ENCODE measurements at places on chromosomes 7 and 10.

DNA sequence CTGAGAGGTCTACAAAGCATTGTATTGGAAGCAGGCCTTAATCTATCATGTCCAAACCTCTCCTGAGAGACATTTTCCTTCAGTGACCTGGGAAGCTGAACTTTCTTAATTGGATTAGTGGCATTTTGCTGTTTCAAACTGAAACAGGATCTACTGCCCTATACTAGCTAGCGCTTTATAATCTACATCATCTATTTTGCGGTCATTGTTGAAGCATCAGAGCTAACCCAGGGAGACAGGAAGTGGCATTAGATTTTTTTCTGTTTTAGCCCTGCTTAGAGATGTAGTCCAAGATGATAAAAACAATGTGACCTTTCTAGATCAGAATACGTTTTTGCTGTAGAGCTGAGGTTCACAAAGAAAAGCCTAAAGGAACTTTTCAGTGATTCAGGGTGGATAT is 147.4 kb upstream of the AGR3 start:
- no peak for ATAC-seq

- no peak for ATAC-seq
Observed at GRCh38 chr10:90451283-90451682, 406.6 kb downstream of the HTR7 start.

GRCh38 chr10:75860009-75860408 is 428.6 kb downstream of the LRMDA start:
- no peak for ATAC-seq

GRCh38 chr10:29142516-29143314 is 146.2 kb upstream of the LYZL1 start:
- ATAC-seq: no peak

- no peak for ATAC-seq
Observed at GRCh38 chr7:19401461-19401860, 256.2 kb upstream of the FERD3L start.

DNA sequence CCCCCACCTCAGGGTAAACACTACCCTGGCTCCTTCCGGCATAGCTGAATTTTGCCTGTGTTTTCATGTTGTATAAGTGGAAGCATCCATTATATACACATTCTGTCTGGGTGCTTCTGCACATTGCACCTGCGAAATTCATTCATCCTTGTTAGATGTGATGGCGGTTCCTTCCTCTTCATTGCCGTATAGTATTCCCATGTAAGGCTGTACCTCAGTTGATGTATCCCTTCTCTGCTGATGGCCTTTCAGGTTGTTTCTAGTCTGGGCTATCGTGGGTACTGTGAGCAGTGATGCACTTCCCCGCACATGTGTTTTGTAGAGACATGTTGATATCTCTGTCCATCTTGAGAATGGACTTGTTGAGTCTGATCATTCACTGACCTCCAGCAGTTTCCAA is 28.9 kb downstream of the ELFN1 start:
- ATAC-seq: no peak

- no peak for ATAC-seq
Observed at GRCh38 chr10:62087329-62087728, 181.3 kb downstream of the RTKN2 start.

GRCh38 chr10:44929356-44930255 is 18.5 kb downstream of the TMEM72 start:
- ATAC-seq: no peak

DNA sequence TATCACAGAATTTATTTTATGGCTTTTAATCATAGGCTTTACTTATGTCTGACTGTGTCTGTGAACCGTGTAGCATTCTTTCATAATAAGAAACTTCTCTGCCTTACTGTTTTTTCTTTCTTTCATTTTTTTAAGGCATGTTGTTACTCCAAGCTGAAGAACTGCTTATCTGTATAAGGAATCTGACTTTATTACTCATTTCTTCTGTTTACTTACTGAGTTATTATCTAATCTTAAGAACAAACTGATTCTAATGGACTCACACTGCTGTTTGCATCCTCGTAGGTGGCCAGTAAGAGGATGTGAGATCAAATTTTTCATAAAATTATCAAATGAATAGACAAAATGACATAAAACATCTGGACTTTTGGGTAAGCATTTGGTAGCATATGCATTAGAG is 54.7 kb upstream of the DNAJC1 start:
- ATAC-seq: no peak

DNA sequence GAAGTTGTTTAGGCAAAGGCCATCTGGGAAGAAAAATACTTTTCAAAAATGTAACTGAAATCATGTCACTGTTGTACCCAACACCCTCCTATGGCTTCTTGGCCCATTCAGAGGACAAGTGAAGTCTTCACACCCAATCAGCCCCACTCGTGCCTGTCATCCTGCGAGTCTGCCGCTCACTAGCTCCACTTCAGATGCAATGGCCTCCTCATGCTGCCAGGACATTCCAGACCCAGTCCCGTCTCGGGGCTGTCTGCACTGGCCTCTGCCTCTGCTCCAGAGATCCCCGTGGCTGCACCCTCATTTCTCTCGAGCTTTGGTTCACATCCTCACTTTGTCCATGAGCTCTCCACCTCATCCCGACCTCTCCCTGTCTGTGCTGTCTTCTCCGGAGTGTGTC is 227.1 kb downstream of the KCNMA1 start:
- ATAC-seq: no peak

DNA sequence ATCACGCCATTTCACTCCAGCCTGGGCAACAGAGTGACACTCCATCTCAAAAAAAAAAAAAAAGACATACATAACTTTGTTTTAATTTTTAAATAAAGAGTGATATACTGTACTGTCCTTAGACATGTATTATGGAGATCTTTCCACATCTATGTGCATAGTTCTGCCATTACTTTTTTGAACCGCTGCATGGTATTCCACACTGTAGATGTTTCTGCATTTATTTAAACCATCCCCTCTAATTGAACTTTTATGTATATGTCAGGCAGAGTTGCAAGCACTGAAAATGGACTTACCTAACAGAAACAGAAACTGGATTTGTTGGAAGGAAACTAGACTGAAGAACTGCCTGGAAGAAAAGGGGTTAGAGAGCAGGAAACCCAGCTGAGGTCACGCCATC is 8.5 kb upstream of the ARHGAP19 start:
- no peak for ATAC-seq

GRCh38 chr7:18341756-18342155 is 153.8 kb upstream of the HDAC9 start:
- no peak for ATAC-seq

DNA sequence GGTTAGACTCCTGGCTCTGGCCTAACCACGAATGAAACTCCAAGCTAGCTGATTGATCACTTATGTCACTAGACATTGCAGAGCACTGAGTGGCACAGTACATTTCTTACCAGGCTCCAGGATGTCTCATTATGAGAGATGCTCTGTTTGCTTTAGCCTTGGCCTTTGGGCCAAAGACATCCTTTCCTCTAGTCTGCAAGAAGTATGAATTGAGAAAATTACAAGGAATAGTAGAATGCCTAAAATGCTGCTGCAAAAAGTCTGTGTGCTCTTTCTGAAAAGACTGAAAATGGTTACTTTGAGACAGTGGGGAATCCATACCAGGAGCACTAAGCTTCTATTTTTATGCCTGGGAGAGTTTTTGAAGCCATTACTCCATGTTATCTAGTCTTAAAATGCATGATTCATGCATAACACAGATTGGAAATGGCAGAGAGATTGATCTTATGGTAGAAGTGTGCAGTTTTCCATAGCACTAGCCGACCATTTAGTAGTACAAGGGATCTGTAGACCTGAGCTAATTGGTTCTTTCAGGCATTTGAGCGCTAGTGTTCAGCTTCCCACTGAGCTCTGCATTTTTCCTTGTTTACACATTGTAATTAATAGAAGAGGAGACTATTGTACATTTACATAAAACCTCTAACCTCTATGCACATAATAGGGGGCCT is 303.8 kb downstream of the PRKG1 start:
- ATAC-seq: no peak

- no peak for ATAC-seq
Observed at GRCh38 chr10:112880633-112881530, 69.2 kb upstream of the TCF7L2 start.

DNA sequence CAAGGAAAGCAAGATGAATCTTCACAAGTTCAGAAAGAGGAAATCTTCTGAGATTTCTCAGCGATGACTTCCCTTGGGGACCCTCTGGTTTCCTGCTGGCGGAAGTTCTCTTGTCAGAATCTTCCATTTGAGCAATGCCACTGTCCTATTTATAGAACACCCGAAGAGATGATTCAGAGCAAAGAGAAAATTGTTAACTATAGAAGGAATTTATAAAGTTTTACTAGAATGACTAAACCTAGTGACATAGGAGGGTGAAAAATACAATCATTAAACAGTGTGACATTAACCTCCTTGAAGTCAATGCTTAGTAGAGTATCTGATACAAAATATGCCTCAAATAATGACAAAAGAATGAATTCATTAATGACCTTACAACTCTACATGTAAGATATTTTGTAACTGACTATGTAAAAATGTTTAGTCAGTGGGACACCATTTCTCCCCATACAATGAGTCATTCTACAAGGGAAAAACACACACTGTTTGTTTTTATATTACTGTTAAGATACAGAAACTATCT is 206.5 kb upstream of the CNTNAP2 start:
- ATAC-seq: no peak

GRCh38 chr10:26805567-26806245 is 55.1 kb downstream of the ABI1 start:
- peak; percentile 53 for ATAC-seq

- ATAC-seq: no peak
Observed at GRCh38 chr7:4129481-4130122, 552.5 kb upstream of the FOXK1 start.

- ATAC-seq: no peak
Observed at GRCh38 chr10:97977673-97978072, 52.7 kb downstream of the CRTAC1 start.

DNA sequence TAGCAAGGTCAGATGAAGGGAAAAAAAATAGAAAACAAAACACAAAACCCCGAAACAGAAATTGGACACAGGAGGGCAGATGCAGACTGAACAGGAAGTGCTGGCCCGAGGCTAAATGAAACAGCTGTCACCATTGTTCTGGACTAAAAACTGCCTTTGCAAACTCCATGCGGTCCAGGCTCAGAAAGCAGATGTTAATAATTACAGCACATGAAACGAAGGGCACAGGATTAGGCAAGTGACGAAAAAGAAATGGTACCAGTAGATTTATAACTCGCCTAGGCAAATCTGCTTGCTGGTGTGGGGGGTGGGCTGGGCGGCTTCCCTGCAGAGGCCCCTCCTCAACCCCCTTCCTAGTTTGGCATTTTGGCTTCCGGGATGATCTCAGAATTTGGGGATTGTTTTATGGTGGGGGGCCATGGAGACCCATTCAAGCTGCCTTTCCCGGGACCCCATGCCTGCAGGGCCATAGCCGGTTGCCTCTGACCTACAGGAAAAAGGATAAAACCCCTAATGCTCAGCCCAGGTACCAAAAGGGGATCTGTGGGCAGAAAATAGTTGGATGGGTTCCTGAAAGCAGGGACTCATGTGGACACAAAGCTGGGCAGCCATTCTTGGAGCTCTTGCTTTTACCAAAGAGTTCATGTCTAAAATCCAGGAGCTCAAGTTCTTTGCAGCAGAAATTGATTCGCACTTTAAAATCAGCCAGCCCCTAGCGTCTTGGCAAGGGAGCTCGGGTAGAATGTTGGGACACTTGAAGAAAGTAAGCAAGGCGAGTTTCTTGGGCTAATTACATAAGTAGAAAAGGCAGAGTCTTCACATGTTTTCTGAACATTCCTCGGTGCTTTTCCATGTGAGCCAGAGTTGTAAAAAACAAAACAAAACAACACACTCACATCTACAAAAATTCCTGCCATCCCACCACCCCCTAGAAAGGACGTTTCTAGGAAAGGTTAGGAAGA is 39.0 kb upstream of the EMX2 start:
- ATAC-seq: no peak

- no peak for ATAC-seq
Observed at GRCh38 chr7:42745357-42746059, 166.4 kb downstream of the C7orf25 start.

DNA sequence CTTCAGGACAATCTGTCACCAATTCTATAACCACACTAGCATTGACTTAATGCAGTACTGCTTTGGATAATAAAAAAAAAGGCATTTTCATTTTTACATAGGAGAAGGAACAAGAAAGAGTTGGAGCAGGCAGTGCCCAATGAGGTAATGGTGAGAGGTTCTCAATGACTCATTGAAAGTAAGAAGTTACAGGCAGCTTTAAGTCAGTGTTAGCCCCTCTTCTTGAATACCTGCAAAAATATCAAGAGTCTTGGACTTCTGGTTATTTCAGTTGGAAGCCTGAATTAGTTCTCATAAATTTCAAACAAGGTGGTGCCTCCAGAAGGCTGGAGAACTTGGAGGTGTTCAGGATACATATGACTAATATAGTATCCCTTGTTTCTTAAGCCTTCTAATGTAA is 422.5 kb downstream of the HTR7 start:
- ATAC-seq: no peak

- ATAC-seq: peak; percentile 33
Observed at GRCh38 chr10:13340626-13341376, 7.3 kb downstream of the SEPHS1 start.

DNA sequence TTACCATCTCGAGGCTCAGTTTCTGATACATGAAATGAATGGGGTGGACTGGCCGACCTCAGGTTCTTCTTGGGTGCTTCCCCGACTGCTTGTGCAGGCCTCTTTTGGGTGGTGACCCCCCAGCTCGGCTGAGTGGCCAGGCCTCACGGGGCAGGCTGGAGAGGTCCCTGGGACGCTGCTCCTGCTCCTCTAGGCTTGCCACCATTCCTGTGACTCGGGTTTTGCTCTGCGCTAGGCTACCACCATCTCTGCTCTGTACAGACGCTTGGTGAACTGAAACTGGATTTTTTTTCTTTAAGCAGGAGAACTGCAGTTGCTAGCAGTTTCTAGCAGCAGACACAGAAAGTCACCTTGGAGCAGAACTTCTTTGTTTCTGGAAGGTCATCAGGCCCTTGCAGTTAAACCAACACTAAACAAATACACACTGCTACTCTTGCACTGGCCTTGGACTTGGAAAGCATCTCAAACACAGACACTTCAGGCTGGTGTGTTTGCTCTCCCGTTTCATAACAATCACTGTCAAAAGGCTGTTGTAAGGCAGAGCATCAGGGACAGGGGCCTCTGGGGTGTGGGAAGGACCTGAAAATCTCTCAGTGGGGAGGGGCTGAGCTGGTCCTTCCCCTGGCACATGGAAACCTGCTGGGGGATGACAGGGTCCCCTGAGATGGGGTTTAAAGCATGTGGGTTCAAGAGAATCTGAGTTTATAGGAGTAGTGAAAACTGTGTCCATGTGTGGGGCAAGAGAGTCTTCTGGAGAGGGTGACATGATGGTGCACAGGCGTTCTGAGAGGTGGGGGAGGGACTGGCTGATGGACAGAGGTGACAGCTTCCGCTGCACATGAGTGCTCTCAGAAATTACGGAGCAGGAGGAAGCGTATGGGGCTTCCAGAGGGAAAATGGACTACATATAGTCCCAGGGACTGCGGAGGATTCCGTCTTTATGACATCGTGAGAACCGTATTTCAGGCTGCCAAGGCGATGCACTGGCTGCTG is 35.0 kb upstream of the GIMAP8 start:
- ATAC-seq: no peak

- ATAC-seq: no peak
Observed at GRCh38 chr7:16007911-16008310, 321.4 kb upstream of the MEOX2 start.
